ENCODE measurements at places on chromosomes 5 and 9.

- DNase-seq = no peak
Observed at GRCh38 chr5:107451028-107451427, 219.7 kb downstream of the EFNA5 start.

DNA sequence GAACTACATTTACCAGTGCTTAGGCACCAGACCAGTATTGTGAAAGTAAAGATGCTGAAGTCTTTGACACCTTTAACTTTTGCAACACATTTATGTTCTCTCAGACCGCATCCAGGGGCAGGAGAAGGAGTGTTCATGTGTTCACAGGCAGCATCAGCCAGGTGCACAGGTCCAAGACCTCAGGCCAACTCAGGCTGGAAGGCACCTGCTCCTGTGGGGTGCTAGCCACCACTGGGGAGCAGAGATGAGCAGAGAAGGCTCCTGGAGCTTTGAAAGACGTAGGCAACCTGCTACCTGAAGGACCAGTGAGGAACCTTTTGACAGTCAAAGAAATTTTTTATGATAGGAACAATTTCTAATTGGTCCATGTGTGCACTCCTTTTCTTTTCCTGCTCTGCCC is 35.6 kb downstream of the DAPK1 start:
- DNase-seq = no peak

- no peak for DNase-seq
Observed at GRCh38 chr5:179224741-179225140, 120.5 kb downstream of the ADAMTS2 start.

DNA sequence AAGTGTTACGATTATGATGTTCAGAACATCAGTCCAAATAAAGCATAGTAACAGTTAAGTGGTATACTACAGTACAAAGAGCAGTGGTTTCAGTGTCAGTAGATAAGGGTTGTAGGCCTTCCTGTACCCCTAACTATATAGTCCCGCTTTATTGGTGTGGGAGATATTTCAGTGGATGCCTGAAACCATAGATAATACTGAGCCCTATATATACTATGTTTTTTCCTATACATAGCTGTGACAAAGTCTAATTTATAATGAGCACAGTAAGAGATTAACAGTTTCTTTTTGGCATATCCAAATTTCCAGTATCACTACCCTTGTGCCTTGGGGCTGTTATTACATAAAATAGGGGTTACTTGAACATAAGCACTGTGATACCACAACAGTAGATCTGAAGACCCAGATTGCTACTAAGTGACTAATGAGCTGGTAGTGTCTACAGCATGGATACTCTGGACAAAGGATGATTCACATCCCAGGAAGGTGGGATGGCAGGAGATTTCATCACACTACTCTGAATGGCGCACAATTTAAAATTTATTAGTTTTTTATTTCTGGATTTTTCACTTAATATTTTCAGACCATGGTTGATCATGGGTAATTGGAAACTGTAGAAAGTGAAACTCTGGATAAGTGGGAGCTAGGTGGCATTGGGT is 119.3 kb downstream of the RPS23 start:
- DNase-seq = no peak

GRCh38 chr9:109894921-109895758 is 115.1 kb downstream of the PALM2AKAP2 start:
- DNase-seq = no peak

GRCh38 chr9:102950346-102950745 is 44.8 kb upstream of the CYLC2 start:
- no peak for DNase-seq

All from GM13976 (cell line).